ENCODE measurements at places on chromosomes 3 and 15.

DNA sequence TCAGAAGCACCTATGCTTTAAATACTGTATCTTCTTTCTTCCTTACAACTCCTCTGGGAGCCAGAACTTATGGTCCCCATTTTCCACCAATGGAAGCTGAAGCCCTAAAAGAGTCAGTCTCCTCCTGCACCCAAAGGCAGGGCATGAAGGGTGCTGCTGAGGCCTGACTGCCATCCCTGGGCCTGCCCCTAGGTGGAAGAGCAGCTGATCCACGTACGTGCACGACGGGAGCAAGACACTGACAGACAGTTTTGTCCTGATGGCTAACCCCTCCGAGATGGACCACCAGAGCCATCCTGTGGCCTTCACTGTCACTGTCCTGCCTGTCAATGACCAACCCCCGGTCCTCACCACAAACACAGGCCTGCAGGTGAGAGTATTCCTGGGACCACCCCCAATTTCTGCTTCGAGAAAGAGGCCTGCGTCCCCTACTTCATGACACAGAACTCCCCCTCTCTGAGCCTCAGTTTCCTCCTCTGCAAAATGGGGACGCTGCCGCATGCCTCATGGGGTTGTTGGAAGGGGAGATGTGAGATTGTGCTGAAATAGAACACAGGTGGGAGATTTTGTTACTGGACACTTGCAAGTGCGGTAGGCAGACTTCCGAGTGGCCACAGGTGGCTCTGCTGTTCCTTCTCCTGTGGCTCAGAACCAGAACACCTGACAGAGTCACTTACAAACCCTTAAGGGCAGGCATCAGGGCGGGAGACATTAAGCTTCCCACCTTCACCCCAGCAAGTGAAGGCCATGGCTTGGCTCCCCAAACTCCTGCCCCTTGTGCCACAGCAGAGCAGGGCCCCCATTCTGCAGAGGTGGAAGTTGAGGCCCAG is 175.4 kb downstream of the TBC1D2B start:
- DNase-seq: no peak

DNA sequence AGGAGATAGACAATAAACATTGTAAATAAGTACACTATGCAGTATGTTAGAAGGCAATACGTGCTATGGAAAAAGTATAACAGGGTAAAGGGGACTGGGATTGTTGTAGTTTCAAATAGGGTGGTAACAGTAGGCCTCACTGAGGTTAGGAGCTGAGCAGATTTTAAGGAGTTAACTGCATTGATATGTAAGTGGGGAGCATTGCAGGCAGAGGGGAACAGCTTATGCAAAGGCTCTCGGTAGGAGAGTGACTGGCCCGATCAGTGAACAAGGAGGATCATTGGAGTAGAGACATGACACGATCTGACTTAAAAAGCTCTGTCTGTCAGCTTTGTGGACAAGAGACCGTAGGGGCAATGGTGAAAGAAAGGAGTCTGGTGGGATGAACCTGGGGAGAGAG is 46.8 kb downstream of the PCCB start:
- DNase-seq: no peak

GRCh38 chr15:101275018-101275417 is 2.3 kb downstream of the SELENOS start:
- no peak for DNase-seq

GRCh38 chr3:76570436-76571057 is 469.4 kb upstream of the ROBO2 start:
- no peak for DNase-seq

DNA sequence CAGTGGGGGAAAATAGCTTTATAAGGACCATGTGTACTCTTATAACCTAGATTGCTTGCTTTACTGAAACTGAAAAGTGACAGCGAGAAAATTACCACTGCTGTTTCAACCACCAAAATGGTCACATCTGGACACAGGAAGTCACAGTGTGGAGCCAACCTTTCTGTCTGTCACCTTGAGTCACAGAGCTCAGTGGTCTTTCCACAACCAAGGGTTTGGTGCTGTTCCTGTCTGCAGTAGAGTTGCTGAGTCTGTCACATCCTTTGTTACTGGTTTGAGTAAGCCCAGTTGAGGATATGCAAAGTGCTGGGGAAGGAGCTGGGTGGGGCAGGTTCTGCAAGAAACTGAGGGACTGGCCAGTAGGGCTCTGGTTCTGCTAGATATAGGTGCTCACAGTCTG is 139.1 kb upstream of the EIF1B start:
- DNase-seq: no peak

- no peak for DNase-seq
These were observed 175.8 kb upstream of the ATP11B start for GRCh38 chr3:182617500-182617899.

- no peak for DNase-seq
These were observed 36.1 kb upstream of the CNTN6 start for GRCh38 chr3:1056744-1057143.

GRCh38 chr3:12629560-12629959 is 34.4 kb downstream of the RAF1 start:
- DNase-seq: no peak

GRCh38 chr3:94246171-94246570 is 183.3 kb downstream of the NSUN3 start:
- no peak for DNase-seq

- no peak for DNase-seq
These were observed 35.8 kb downstream of the MGLL start for GRCh38 chr3:127786353-127787070.

GRCh38 chr3:24648063-24648462 is 153.4 kb upstream of the THRB start:
- DNase-seq: no peak

- no peak for DNase-seq
These were observed 7.3 kb upstream of the TM6SF1 start for GRCh38 chr15:83100097-83100646.

- DNase-seq: peak; percentile 5
These were observed 462.1 kb downstream of the MFSD1 start for GRCh38 chr3:159263750-159264553.

- DNase-seq: no peak
These were observed 417.5 kb downstream of the TUSC7 start for GRCh38 chr3:117126946-117127546.

- DNase-seq: no peak
These were observed 293.6 kb upstream of the MDFIC2 start for GRCh38 chr3:70606018-70606417.

DNA sequence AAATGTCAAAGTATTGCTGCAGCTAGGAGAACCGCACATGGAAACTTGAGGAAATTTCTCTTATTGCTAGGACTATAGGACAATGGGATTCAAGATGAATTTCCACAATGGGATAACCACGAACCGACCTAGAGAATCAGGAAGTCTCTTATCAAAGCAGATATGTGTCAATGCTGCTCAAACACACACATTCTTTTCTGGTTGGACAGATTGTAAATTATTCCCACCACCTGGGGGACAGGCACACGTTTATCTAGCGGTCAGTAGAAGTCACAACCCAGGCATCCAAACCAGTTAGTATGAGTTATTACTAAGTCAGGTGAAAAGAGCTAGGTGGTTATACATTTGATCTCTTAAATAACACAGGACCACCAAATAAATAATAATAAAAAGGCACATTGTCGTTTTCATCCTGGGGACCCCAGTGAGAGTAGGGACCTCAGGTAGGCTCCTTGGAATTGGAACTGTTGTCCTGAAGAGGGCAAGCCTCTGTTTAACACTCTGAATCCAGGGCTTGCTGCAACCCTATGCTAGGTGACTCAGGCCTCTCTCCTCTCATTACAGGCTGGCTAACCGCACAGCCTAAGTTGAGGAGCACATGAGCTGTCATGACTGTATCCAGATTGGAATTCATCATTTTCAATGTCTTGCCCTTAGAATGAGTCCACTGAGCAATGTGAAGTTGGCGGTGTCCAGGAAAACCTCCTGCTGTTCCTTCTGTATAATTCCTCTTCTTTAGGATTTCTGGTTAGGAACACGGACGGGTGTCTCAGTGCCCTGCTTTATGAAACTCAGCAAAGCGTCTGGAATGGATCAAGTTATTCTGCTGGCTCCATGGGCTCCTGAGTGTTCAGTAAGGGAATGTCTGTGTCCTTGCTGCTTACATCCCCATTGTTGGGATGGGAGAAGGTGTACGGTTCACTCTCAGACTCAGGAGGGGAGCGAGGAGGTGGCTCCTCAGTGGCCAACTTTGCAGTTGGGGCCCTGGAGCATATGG is 59.0 kb downstream of the CLEC3B start:
- DNase-seq: no peak

DNA sequence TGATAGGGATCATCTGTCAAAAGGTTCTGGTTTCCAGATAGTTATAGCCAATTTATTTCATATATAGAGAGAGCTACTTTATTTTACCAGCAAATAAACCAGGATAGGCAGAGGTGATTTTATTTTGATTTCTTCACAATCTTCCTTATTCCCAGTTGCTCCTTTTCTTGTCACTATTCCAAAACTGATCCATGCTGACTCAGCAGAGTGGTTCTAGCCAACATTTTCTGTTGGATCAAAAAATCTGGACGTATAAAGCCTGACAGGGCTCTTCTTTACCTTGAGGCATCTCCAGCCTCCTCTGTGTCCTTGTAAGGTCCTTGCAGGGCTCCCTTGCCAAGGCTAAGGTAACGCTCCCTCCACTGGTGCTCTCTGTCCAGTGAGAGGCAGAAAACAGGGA is 15.8 kb downstream of the HDC start:
- no peak for DNase-seq

DNA sequence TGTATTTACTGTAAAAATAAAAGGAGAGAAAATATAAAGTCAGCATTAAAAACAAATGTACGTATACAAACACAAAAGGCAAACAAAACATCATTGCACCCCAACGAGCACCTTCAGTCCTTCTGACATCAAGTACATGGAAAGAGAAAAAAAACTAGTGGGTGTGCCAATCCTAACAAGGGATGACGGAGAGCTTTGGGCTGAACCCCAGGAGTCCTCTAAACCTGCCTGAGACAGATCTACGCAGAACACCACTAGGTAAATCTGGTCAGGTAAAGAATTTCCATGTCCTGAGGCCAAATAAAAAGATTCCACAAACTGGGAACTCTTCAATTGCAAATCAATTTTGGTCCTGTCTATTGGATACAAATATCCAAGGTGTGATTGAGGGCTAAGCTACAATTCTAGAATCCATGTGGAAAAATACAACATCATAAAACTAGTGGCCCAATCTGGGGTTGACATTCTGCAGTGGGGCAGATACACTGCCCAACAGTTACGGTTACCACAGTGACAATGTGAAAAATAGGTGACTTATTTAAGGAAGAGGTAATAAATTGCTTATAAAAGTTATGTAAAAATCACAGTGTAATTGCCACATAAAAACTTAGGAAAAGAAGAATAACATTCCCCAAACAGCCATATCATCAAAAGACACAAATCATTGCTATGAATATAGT is 14.2 kb downstream of the IFT80 start:
- DNase-seq: no peak

DNA sequence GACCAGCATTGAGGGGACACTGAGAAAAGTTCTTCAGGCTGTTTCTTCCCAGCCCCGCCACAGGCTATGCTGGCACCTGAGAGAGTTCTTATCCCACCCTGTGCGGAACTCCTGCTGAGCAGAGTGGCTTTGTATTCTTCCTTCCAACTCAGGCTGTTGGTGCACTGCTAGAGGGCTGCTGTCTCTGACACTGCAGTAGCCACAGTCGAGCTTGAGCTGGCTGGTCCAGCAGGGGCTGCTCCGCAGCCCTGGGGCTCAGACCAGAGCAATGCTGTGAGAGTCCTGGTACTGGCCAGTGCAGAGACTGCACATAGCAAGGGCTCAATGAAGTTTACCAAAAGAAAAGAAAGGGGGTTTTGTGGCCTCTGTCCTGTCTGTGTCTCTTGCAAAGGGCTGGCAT is 3.6 kb downstream of the GNAI2 start:
- DNase-seq: no peak

GRCh38 chr15:59051873-59052861 is 52.8 kb upstream of the CCNB2 start:
- DNase-seq: no peak

- DNase-seq: no peak
These were observed 57.0 kb downstream of the KLF15 start for GRCh38 chr3:126300001-126300760.

GRCh38 chr3:137062250-137062649 is 104.5 kb downstream of the IL20RB start:
- DNase-seq: no peak

- no peak for DNase-seq
These were observed 606.6 kb downstream of the TBL1XR1 start for GRCh38 chr3:176590722-176591121.

DNA sequence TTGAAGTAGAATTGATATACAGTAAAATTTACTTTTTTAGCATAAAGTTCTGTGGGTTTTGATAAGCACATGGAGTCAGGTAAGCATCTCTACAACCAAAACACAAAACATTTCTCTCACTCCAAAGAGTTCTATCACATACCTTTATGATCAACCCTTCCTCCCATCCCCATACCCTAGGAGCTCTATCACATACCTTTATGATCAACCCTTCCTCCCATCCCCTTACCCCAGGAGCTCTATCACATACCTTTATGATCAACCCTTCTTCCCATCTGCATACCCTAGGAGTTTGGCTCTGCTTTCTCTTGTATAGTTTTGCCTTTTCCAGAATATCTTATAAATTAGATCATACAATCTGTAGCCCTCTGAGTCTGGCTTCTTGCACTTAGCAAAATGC is 315.1 kb downstream of the ROBO2 start:
- DNase-seq: no peak

DNA sequence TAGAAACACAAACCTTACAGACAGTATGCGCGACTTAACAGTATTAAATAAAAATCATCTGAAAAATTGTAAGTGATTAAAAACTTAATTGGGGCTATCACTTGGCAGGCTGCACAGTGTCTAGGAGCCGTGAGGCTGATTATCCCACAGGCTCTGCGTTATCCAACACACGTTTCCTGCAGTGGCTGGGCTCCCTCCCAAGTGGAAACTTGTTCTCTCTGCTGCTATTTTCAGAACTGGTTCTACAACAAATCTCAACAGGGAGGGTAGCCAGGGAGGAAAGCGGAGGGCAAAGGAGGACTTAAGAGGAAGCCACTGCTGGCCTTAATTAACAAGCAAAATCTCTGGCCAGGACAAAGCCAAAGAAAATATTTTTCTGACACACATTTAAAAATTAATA is 555.2 kb downstream of the MAGI1 start:
- no peak for DNase-seq

GRCh38 chr15:85025516-85026251 is 44.0 kb downstream of the PDE8A start:
- no peak for DNase-seq

- peak; percentile 52 for DNase-seq
These were observed 155.4 kb upstream of the GOLGA6L4 start for GRCh38 chr15:84079885-84080777.

- DNase-seq: no peak
These were observed 345.2 kb upstream of the TPRG1 start for GRCh38 chr3:188826574-188826973.

GRCh38 chr3:14688525-14688924 is 13.6 kb downstream of the C3orf20 start:
- no peak for DNase-seq
